ENCODE measurements at places on chromosomes 1 and 21.

- no peak for DNase-seq
Measured at GRCh38 chr1:244005455-244005854, 45.6 kb upstream of the ZBTB18 start.

DNA sequence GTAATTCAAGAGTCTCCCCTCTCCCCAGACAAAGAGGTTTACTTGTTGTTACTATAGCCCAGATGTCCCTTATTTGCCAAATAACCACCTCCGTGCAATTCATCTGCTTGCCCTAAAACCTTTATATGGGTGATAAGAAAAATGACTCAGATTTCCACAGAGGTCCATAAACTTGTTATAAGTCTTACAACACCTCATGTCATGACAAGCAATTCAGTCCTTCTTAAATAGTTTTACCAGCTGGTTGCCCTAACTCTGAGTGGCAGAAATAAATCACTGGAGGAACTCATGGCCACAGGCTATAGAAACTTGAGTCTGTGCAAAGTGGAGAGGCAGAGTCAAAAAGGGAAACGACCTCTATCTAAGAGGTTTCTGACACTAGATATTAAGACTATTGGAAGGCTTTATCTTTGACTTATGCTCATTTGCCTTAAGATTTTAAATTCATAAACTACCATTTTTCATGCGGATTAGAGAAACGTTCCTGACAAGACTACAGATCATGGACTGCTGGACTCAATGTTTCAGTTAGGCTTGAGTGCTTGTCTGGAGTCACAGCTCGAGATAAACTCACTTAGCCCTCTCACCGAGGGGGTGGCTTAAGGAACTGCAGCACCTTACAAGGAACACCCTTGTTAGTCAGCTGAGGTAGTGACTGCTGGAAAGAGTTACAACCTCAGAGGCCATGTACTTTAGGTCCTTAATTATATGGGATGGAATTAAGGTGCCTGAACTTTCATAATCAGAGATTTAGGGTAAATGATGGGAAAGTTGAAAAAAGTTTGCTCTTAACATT, 662.5 kb upstream of the USP24 start:
- no peak for DNase-seq

DNA sequence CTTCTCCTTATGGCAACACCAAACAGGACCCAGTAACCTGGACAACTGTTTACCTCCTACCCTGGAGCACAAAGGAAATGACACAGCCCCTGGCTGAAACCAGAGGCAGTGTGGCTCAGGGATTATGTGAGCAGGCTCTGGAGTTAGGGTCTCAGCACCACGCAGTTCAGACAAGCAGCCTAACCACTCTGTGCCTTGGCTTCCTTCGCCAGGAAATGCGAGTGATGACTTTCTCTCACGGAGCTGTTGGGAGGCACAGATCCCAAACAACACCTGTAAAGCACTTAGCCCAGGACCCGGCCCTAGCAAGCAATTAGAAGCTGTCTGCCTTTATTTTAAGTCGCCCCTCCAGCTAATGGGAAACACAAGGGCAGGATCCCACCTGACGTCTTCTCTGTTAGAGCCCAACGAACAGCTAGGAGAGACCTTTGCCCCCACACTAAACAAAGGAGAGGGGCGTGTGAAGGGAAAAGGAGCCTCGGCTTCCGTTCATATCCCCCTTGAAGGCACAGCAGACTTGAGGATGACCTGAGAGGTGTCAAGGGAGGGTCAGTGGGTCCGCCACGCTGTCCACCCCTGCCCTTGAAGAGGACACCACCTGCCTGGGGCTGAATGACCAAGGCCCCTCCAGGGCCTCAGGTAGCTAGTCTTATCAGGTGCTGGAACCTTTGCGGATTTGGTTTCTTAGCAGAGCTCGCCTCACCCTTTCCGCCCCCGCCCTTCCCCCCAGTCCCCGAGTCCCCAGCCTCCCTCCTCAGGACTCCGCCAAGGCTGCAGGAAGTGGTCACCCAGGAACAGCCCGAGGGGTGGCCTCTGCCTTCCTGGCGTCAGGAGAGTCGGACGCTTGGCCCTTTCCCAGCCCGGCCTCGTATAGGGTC, 860 bp downstream of the TMEM63A start:
- no peak for DNase-seq

DNA sequence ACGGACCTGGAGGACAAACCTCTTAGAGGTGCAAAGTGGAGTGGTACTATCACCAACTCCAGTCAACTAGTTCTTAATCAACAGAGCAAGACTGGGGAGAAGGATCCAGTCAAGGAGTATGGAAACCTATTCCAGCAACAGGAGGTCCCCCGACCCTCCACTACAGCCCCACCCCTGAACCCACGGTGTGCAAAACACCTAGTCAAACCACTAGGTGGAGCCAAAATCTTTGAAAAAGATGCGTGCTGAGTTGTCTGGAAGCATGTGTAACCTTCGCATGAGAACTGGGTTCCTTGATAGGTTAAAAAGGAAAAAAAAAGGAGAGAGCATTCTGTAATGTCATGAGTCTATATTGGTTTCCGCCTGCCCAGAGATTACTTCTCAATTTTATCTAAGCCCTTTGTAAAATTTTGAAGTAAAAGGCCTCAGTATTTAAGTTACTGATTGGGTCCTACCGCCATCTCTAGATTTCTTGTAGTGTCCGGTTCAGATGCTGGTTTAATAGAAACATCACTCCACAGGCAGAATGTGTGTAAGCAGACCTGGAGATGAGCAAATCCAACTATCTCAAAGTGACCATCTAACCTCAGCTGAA, 81.9 kb upstream of the HAO2 start:
- DNase-seq, result no peak

All from GDM1 (cell line).